IMR-90 (cell line): ENCODE measurements at places on chromosomes 6 and 20.

DNA sequence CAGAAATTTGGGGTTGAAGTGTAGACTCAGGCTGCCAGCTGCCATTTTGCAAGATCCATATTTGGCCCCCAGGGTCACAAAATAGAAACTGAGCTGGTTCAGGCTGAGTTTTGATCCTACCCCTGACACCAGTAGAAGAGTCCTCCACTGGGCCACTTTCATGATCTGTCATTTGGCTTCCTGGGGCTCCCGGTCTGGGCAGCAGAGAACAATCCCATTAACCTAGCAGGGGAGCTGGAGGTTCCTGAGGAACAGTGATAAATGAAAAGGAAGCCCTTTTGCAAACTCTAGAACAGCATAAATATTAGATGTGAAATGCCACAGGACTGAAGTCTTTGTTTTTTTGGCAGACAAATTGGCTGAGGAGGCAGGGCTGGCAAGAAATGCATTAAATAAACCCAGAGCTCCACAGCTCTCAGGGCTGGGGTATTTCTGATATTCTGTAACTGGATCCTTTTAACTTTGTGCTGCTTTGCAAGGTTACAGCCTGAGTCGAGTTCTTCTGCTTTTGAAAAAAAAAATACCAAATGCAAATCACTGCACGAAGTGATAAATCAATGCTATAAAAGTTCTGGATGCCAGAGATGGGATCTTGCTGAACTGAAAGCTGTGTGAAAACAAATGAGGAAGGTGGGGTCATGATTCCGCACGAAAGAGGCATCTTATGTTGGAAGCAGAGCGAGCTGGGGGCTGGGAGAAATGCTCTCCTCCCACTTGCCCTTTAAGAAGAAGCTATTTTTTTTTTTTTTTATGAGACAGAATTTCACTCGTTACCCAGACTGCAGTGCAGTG, 64.4 kb downstream of the SULF2 start:
- peak; percentile 12 for DNase-seq

DNA sequence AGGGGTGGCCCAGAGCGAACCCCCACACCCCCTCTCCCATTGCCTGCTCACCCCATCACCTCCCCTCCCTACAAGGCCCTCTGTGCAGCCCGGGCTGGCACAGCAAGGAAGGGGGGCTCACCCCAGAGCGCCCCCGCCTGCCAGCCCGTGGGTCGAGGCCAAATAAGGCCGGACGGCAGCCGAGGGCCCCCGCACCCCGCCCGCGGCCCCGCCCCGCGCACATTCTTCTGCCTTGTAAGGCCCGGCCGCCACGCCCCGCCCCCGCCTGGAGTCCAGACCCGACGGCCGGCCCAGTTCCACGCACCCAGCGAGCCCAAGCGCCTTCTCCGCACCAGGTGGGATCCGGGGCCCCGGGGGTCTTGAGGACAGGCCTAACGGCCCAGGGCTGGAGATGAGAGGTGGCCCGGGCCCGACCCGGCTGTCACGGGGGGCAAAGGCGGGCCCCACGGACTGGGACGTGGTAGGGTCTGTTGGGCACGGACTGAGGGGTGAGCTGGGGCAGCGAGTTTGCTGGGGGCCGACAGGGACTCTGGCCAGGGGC, at the start of gene MYL9:
Gene MYL9, plus strand, starts transcription at position 293 of the 541 bp plus-strand sequence. CDS start 3,366 bp downstream, outside the sequence.
- DNase-seq, result peak; percentile 62

DNA sequence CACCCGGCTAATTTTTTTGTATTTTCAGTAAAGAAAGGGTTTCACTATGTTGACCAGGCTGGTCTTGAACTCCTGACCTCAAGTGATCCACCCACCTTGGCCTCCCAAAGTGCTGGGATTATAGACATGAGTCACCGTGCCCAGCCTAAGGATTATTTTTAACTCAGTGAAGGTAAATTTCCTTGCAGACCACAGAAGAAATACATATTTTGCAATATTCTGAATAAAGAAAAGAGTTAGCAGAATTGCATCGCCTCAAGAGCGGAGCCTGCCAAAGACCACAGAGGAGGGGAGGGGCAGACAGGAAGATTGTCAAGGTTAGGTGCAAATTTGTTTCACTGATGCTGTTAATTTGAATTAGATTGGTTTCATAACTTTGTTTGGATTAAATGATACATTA, 47.4 kb downstream of the SOD2 start:
- no peak for DNase-seq

DNA sequence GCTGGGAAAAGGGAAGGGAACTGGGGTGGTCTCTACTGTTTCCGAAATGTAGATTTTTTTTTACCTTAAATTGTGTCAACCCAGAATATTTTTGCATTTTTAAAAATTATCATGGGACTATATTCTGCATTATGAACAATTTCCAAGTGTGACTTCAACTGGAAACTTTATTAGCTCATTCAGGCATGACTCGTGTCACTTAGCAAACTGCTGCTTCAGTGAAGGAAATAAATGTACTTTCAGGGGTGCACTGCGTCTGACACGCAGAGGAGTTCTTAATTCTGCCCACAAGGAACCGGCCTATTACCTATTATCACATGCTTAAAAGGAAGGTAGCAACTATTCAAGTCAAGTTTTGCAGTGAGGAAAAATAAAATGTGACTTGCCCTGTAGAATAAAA, 291.3 kb upstream of the PRDM1 start:
- no peak for DNase-seq

DNA sequence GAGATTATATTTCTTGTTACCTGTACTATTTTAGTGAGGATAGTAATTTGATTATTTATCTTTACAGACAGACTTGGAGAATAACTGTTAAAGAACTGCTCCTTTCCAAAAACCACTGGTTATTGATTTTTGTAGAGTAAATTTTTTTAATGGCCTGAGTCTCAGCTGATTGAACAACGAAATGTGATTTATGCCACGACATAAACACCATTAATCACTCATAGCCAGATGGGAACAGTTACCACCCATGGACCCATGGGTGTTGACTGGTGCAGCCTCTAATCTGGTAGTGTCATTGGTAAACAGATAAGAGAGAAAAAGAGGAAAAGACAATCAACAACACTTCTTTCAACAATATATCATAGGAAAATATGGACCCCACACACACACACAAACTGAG, 101.4 kb upstream of the BEND6 start:
- DNase-seq, result no peak

- no peak for DNase-seq
Observed at GRCh38 chr20:48629069-48629959, 198.5 kb downstream of the PREX1 start.
